ENCODE measurements at places on chromosomes 1 and 21. TPM values are rescaled to one million over a fixed set of nuclear protein-coding genes. Genes with fewer than 3 reads are reported as not detected.
A peak's percentile ranks its signal among the peaks of the same experiment; 100 is the strongest.

- DNase-seq: no peak
These were observed 893 bp upstream of the CFAP45 start for GRCh38 chr1:159900755-159901360.

- DNase-seq: no peak
These were observed 456 bp upstream of the SMYD2 start for GRCh38 chr1:214280386-214281020.

DNA sequence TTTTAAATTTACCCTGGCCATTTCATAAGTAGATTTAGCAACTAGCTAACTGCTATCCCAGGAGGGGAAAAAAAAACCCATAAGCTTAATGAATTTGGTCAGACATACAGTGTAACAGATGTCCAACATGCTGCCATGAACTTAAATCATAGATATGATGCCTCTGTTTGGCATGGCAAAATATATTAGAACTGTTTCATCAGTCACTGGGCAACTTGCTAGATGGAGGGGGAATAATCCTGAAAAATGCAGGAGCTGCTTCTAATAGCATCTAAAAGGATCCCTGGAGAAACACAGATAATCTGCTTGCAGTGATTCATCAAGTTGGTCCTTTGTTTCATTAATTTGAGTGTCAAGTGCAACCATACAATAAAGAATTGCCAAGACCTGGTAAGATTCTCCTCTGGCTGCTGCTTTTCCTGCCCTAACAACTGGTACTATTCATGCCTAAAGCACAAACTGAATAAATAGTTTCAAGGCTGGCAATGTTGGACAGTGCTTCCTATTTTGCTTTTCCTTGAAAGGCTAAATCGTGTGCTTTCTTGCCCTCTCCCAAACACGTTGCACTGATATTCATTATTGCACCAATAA lies 1.5 kb upstream of the ST6GALNAC5 start:
- no peak for DNase-seq

The MMP23B gene
- total RNA-seq: 0.33 TPM

DNA sequence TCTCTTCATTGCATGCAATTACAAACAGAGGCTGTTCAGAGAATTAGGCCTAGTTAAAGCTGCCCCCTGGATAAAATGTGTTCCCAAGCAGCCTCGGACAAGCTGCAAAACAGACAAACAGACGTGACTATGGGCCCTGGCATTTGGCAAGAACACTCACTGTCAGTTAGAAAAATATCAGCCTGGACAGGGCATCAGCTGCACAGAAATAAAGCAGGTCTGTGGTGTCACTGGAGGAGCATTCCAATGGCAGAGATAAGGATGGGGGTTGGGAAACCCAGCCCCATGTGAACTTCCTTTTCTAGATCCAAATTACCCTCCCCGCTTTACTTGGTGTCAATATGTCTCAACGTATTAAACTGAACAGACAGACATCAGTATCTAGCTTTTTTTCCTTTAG lies 177.1 kb downstream of the GPATCH2 start:
- DNase-seq: no peak

The RAD54L gene
- total RNA-seq: 7.4 TPM

- no peak for DNase-seq
These were observed 30.6 kb upstream of the BMP8B start for GRCh38 chr1:39819091-39819812.

DNA sequence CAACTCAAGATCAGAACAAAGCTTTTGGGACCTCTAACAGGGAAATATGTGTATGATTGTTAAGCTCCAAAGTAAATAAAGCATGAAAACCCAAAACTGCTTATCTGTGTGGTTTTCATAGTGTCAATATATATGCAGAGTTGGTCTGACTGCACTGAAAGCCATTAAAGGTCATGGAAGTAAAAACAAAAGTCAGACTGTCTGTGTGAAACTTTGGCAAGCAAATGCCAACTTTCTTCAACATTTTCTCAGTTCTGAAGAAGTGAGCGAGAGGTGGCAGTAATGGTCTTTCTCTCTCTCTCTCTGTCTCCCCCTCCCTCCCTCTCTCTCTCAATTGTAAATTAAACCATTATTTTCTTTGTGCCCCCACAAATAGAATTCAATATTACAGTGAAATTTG lies 100.1 kb upstream of the S1PR1 start:
- DNase-seq: peak; percentile 59

The PAQR6 gene
- 0.07 TPM for total RNA-seq

- no peak for DNase-seq
These were observed 5.0 kb downstream of the WNT3A start for GRCh38 chr1:228011721-228012311.

DNA sequence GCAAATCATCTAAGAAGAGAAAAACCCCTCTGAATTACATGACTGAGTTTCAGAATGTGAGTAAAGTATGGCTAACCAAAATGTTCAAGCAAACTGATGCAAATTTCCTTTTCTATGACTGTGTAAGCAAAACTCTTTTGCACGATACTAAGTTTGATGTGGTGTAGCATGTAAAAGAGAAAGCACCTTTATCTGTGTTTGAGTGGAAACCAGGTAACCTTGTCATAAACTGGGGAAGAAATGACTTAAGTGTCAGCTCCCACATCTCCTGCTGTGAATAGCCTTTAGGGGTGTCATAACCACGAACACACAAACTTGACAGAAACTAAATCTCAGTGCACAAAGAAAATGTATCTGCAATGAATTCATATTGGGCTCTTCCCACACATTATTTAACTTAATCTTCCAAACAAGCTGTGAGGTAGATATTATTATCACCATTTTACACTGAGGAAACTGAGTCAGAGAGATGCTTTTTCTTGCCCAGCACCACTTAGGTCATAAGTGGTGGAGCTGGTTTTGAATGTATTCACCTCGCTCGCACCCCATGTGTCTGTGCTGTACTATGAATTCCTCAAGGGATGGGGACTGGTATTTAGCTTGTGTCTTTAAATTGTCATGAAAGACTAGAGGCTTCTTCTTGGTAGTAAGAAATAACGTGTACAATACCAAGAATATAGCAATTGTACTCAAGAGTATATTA lies 32.9 kb upstream of the IL12RB2 start:
- DNase-seq: no peak

DNA sequence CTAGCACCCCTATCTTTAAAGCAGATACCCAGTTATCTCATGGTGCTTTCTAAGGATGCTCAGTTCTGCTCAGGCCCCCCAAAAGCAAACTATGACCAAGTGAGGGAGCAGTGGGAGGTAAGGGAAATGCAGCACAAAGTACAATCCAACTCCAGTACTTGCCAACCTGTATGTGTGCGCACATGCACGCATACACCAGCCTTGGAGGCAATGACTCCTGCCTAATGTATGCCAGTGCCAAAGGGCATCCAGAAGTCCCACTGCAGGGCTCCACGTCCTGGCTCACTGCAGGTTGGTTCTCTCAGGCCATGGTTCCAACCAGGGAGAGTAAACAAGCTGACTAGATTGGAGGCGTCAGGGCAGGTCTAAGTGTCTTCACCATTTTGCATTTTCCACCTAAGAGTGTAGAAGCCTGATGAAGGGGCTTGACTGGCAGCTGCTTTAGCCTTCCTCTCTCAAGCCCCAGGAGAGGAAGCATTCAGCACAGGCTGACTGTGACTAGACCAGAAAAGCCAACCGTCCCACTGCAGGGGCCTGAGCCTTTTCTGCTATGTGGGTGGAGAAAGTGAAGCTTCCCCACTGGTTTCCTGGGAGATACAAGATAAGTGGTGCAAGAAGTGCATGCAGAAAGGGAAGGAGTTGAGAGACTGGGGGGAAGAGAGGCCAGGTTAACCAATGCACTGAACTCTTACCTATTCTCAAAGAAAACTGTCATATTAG lies 7.7 kb downstream of the AMIGO1 start:
- no peak for DNase-seq

DNA sequence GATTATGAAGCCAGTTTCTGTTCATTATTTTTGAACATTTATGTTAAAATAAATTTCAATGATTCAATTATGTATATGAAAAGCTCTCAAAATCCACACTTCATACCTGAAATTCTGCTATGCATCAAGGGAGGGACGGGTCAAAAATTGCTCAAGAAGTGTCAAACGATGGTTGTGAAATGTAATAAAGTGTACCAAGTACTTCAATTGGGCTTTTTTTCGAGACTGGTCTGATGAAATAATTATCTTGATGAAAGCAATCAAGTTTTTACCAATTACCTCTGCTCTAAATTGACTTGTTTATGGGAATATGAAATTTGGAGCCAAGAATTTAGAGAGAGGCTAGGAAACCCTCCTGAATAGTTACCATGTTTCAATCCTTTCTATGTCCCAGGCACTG lies 7.9 kb downstream of the OSCP1 start:
- no peak for DNase-seq

DNA sequence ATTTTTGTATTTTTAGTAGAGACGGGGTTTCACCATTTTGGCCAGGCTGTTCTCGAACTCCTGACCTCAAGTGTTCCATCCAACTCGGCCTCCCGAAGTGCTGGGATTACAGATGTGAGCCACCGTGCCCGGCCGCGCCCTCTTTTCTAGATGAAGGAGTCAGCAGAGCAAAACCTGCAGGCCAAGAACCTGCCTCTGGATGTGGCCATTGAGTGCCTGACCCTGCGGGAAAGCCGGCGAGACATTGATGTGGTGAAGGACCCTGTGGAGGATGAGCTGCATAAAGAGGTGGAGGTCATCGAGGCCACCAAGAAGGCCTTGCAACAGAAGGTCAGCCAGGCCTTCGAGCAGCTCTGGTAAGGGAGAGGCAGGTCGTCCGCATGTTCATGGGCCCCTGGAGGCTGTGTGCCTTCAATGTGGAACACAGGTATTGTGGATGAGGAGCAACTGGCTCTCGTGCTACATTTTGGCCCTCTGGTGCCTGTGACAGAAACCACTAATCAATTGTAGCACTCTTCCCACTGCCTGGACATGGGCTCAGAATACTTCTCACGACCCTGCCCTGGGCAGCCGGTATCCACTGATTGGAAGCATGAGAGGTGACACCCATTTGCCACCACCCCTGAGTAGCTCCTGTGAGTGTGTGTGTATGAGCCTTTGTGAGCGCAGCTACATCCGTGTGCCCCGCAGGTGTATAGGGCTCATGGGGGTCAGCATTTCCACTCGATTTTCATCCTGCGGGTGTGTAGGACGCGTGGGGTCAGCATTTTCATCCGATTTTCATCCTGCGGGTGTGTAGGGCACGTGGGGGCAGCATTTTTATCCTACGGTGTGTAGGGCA lies 2.0 kb downstream of the TEKT2 start:
- no peak for DNase-seq

DNA sequence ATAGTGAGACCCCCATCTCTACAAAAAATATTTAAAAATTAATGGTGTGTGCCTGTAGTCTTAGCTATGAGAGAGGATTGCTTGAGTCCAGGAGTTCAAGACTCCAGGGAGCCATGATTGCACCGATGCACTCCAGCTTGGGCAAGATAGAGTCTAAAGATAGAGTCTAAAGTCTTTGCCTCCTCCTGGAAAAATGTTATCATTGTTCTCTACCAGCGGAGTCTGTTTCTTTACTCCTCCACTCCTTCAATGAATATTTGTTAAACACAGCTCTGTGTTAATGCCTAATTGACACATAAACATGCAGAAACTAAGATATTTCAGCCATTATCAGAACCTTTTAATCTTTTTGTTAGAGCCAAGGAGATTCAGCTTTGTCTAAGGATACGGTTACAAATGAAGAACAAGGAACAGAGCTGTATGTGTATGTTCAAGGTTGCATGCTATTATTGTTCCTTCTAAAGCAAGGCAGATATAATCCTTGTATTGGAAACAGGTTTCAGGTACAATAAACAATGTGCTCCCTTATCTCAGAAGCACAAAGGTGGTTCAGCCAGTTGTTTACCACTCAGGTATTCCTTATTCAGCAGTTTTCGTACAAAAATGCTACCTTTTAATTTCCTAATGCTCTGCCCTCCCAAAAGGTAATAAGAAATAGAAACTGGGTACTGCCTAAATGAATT lies 15.4 kb downstream of the OVAAL start:
- DNase-seq: no peak

DNA sequence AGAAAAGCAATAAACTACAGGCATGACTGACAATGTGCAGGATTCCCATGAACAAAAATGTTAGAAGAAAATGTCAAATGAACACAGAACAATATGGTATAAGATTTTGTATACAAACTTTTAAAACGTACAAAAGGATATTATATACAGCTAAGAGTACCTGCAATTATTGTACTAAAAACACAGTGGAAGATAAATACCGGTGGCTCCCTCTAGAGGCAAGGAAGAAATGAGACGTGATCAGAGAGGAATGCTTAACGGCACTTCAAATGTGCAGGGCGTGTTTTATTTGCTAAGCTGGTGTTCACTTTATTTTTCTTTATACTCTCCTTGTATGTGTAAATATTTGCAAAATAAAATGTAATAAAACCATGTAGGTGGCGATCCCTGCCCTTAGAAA lies 191.8 kb upstream of the SAMSN1 start:
- no peak for DNase-seq

DNA sequence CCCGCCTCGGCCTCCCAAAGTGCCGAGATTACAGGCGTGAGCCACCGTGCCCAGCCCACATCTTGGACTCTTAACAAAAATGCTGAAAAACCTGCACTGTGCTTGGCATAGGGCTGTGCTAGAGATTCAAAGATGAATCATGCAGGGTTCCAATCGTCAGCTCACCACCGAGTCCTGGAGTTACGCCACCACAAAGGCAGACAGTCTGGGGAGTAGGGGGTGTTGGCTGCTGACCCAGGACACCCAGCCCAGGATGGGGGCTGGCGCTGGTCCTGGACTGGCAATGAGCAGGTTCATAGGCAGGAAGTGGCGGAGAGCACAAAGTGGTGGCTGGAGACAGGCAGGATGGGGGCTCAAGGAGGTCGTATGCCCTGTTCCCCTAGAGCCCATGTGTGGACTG lies 16.0 kb downstream of the PSRC1 start:
- DNase-seq: no peak

The AKR7A3 gene
- total RNA-seq: 0.11 TPM

The CLDN8 gene
- not detected for total RNA-seq

Measured in pulmonary artery endothelial cell (primary cell).